ENCODE measurements at places on chromosomes 4 and X.
A peak's percentile ranks its signal among the peaks of the same experiment; 100 is the strongest.

- no peak for DNase-seq
These were observed 505.3 kb upstream of the SLIT2 start for GRCh38 chr4:19746377-19746776.

- DNase-seq = no peak
These were observed 45.9 kb downstream of the ABLIM2 start for GRCh38 chr4:8112672-8113071.

GRCh38 chr4:38582889-38583470 is 81.0 kb upstream of the KLF3 start:
- peak; percentile 12 for DNase-seq

DNA sequence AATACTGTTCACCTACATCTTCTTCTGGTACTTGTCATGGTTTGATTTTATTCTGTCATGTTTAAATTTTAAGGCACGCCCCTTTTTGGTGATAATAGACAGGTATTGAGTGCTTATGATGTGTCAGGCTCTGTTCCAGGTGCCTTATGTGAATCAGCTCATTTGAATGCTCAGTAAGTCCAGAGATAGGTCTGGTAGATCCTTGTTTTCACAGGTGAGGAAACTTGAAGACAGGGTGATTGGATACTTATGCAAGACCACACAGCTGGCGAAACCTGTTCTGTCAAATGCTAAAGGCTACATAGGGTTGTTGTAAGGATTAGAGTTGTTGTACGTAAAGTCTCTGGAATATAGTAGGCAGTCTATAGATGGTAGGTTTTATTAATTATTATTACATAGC is 9.6 kb upstream of the SLC25A14 start:
- DNase-seq = no peak

DNA sequence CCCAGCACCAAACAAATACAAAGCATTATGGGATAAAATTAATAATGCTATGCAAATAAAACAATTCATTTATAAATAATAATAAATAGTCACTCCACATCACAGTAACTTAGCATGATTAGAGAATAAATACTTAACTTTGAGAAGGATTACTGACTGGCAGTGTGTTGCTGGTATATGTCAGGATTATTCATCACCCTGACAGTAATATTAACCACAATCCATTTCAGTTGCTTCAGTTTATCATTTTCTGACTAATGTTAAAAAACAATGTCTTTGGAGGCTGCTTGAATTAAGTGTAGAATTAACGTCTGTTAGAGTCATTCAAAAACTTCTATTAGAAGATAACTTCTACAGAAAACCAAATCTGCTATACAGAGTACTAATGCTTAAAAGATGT is 124.1 kb upstream of the MAB21L2 start:
- no peak for DNase-seq

GRCh38 chr4:75207902-75208301 is 275.0 kb downstream of the PARM1 start:
- no peak for DNase-seq

DNA sequence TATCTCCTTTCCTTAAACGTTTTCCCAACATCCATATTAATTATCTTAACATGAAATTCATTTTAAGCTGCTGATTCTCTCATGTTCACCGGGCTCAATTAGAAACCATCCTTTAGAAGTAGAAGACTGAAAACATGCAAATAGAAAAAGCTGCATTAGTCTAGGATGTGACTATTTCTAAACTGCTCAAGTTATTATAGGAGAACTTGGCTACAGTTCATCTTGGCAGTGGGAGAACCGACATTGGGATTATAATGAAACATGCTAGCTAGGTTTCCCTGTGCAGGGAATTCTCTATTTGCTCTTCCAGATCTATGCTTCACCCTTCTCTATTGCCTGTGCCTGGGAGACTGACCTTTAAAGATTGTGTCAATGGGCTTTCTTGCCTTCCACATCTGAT is 151.0 kb upstream of the PPARGC1A start:
- no peak for DNase-seq

- DNase-seq = no peak
These were observed 415.0 kb downstream of the CCSER1 start for GRCh38 chr4:90542216-90542615.

- DNase-seq = peak; percentile 15
These were observed 223.6 kb downstream of the MGST2 start for GRCh38 chr4:139889264-139889663.

GRCh38 chr4:95428291-95429070 is 120.3 kb downstream of the UNC5C start:
- DNase-seq = no peak

GRCh38 chr4:105509291-105509690 is 35.4 kb upstream of the PPA2 start:
- no peak for DNase-seq

- DNase-seq = no peak
These were observed 60.8 kb downstream of the PPM1K start for GRCh38 chr4:88223516-88223915.

- peak; percentile 51 for DNase-seq
These were observed 128.7 kb downstream of the FHIP1A start for GRCh38 chr4:151537687-151538086.

DNA sequence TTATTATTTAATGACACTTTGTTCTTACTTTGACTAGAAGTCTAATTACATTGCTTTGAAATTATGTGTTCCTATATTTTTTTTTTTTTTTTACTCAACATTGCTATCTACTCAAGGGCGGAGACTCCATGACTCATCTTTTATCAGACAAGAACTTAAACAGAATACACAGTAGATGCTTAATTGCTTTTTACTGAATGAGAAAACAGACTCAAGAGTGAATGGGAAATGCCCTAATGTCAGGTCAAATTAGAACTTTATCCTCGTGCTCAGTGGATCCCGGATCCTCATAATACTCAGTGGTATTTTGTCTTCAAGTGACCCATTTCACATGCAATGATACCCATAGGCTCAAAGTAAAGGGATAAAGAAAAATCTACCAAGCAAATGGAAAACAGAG is 954.5 kb upstream of the IGFBP7 start:
- DNase-seq = no peak

GRCh38 chr4:164572877-164573279 is 181.1 kb upstream of the SMIM31 start:
- peak; percentile 67 for DNase-seq

DNA sequence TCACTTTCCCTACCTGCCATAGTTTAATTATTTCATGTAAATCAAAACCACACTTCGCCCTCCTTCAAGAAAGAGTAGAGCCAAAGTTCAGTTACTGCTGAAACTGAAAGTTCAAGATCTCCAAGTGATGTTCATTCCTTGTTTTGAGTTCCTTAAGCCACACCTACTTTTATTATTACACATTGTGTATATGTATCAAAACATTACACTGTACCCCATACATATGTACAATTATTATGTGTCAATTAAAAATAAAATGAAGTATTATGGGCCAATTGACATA is 892.3 kb upstream of the NDST4 start:
- DNase-seq = no peak

- peak; percentile 85 for DNase-seq
These were observed 38.2 kb downstream of the STARD8 start for GRCh38 chrX:68685685-68686084.

DNA sequence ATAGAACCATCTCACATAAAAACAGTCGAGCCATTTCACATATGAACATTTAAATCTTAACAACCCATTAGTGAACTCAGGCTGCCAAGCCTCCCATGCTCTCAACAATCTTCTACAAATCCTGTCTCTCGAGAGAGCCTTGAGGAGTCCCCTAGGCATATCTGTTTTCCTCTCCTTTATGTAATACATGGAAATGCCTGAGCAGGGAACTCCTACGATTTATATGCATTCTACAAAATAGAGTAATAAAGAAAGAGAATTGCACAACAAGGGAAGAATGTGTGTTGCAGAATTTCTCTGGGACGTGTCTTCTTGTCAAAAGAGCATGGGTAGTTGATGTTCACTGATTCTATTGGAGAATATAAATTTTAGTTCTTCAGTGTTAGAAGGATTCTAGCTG is 101.8 kb upstream of the VCX2 start:
- DNase-seq = no peak

DNA sequence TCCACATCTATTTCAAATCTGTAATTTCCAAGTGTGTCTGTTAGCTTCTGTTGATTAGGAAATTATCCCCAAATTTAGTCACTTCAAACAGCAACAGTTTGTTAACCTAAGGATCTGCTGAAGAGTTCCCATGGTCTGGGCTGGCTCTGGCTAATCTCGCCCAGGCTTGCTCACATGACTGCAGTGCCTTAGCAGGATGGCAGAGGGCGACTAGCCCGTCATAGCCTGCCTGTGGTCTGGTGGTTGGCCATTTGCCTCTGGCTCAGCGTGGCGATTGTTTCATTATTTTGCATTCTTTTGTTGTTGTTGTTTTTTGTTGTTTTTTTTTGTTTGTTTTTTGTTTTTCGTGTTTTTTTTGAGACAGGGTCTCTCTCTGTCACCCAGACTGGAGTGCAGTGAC is 264.0 kb downstream of the TRIML1 start:
- peak; percentile 37 for DNase-seq

DNA sequence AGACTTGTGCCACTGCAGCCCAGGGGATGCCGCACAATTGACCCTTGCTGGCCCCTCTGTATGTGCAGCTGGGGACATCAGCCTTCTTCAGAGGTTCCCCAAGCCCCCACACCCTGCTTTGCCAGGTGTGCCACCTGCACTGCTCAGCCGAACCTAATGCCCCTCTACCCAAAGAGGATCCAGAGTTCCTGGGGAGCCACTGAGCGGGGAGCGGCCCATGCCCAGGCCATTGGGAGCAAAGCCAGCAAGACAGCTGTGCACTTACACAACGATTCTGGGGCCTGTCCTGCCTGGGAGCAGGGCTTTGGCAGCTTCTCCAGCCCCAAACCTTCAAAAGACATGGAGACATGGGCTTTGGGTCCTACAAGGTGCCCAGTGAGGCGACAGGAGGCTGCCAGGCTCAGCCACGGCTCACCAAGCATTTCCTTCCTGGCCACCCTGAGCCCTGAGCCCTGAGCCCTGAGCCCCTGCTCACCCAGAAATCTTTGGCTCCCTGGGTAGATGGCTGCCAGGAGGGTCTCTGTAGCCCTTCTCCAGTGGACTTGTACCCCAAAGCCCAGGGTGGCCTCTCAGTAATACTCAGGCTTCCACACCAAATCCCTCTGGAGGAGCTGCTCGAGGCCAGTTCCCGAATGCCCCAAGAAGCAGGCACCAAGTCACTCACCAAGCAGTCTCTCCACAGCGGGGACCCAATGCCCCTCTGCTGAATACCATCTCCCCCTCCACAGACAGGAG is 13.0 kb downstream of the PNMA6E start:
- no peak for DNase-seq

GRCh38 chr4:80202741-80203553 is 5.6 kb downstream of the PRDM8 start:
- no peak for DNase-seq

GRCh38 chr4:181078196-181078595 is 1165.0 kb upstream of the TENM3 start:
- DNase-seq = peak; percentile 87

- peak; percentile 43 for DNase-seq
These were observed 6.3 kb upstream of the TRPC5OS start for GRCh38 chrX:111869639-111870034.

- DNase-seq = no peak
These were observed 26.3 kb downstream of the CNGA1 start for GRCh38 chr4:47990145-47990544.

- DNase-seq = no peak
These were observed 21.4 kb upstream of the CLGN start for GRCh38 chr4:140448830-140449229.

DNA sequence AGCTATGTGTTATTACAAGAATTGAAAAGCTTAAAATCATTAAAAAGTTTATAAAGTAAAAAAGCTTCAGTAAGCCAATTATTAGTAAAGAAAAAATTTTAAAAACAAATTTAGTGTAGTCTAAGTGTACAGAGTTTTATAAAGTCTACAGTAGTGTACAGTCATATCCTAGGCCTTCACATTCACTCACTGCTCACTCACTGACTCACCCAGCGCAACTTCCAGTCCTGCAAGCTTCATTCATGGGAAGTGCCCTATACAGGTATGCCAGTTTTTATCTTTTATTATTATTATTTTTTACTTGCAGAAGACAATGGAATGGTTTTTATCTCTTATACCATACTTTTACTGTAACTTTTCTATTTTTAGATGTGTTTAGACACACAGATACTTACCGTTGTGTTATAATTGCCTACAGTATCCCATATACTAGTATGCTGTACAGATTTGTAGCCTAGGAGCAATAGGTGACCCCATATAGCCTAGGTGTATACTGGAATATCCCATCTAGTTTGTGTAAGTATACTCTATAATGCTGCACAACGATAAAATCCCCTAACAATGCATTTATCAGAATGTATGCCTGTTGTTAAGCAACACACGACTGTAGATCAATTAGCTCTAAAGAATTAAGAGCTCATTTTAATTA is 230.7 kb downstream of the DCLK2 start:
- DNase-seq = peak; percentile 65

DNA sequence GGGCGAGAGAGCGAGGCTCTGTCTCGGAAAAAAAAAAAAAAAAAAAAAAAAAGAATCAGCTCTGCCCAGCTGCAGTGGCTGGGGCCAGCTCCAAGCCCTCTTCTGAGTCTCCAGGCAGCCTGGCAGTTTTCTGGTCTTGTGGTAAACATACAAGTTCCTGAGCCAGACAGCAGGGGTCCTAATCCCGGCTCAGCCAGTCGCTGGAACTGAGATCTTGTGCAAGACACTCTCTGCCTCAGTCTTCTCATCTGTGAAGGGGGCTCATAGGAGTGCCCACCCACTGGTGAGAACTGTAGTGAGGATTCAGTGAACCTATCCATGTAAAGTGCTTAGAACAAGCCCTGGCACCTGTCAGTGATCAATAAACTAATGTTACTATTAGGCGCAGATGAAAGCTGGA is 41.8 kb downstream of the C4orf50 start:
- no peak for DNase-seq

- no peak for DNase-seq
These were observed 26.5 kb downstream of the GALNT7 start for GRCh38 chr4:173195109-173195508.

- DNase-seq = peak; percentile 0
These were observed 256.3 kb downstream of the CENPC start for GRCh38 chr4:67288964-67289363.

GRCh38 chr4:42646013-42646784 is 10.7 kb downstream of the ATP8A1 start:
- DNase-seq = no peak

GRCh38 chrX:56385336-56385735 is 153.2 kb downstream of the KLF8 start:
- no peak for DNase-seq

GRCh38 chr4:8089862-8090261 is 68.8 kb downstream of the ABLIM2 start:
- no peak for DNase-seq

DNA sequence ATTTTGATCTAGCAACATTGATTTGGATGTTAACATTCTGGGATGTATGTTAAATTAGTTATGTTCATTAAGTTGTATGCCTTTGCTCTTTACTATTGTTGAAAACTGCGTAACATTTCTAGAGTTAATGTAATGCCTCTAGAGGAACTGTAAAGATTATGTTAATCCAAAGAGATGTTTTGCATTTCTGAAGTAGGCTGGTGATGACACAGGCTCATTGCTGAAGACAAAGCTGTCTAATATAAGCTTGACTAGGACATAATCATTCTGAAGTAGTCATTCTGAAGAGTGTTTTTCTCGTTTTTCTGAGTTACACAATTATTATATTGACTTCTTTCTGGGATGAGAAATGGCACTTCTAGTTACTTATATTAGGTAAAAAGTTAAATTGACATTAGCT is 72.9 kb downstream of the LRP2BP start:
- DNase-seq = no peak

GRCh38 chr4:7792616-7793015 is 147.0 kb downstream of the AFAP1 start:
- DNase-seq = no peak

Data from fibroblast of mammary gland (primary cell).